ENCODE measurements at places on chromosomes 7 and 10.

DNA sequence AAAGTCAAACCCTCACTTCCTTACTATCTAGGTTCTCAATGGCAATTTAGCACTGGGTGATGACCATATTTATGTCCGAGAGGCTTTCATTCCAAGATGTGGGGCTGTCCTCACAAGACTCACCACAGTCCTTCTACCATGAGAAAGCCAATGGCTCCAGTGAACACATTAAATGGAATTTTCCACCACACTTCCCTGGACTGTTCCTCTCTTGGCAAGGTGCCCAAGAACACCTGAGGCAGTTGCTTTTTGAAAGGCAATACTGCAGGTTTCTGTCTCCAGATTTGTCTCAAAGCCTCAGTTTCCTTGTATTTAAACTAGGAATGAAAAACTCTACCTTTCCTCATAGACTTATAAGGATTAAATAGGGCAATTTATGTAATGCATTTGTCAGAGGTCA, 24.2 kb downstream of the AFAP1L2 start:
- DNase-seq, result no peak

- DNase-seq, result no peak
Observed at GRCh38 chr7:5183155-5183554, 6.9 kb upstream of the WIPI2 start.

- no peak for DNase-seq
Observed at GRCh38 chr7:157513682-157514081, 176.9 kb downstream of the DNAJB6 start.

DNA sequence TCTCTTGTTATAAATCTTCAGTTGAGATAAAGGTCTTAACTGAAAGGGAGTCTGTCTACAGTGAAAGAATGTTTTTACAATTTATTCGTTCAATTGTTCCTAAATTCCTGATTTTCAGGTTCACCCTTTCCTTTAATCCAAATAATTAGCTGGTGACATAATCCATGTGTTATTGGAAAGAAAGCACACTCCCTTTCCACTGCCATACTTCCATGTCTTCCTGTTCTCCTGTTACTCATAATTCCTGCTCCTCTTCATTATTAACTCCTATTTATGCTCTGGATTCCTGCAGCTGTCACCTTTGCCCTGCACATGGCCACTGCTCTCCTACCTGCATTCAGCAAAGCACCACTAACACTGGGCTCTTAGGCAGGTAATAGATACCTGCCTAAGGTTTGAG, 40.0 kb upstream of the FAM3C start:
- no peak for DNase-seq

- DNase-seq, result no peak
Observed at GRCh38 chr10:29828956-29829355, 194.2 kb upstream of the SVIL start.

GRCh38 chr10:63696205-63696604, 175.0 kb downstream of the REEP3 start:
- DNase-seq, result no peak

DNA sequence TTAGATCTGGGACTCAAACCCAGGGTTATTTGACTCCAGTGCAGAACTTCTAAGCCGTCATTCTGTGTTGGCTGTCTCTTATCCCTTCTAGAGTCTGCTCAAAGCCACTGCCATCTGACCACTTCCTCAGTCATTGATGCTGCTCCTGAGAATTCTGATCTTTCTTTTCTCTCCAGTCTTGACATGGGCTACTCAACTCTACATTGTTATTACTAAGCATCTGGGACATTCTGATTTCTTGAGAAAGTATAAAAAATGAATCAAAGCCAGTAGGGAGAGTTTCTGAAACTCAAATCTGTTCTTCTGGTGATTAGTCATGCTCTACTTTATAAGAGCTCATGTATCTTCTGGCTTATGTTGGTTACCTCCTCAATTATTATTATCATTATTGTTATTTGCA, 48.7 kb downstream of the ANK3 start:
- no peak for DNase-seq
